ENCODE measurements at places on chromosomes 16 and 17.

DNA sequence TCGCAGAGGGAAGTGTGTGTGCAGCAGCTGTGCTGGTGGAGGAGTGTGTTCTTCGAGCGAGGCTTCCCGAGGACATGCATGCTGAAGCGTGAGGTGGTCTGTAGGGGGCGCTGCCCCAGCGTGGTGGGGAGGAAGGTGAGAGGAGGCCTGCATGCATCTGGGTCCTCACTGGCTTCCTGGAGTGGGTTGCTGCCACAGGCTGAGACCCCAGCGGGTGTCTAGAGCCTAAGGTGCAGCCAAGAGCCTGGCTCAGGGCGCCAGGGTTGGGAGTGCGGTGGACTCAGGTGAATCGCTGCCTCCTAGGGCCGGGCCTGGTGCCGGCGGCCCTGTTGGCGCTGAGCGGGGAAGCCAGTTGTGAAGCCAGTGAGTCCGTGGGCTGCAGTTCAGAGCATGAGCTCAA lies 7.5 kb upstream of the HSD3B7 start:
- no peak for DNase-seq

DNA sequence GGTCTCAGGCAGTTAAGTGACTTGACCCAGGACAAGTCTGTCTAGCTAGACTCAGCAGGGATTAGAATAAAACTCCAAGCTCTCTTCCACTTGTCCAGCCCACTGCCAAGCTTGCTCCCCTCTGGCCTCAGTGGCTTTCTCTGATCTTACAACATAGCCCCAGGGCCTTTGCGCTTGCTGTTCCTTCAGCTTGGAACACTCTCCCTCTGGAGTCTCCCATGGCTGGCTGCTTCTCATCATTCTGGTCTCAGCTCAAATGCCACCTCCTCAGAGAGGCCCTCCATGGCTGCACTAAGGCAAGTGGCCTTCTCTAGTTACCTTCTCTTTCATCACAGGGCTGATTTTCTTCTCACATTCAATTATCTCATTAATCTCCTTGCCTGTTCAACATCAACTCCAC lies 1.1 kb downstream of the TVP23A start:
- no peak for DNase-seq

GRCh38 chr17:2647957-2648356 lies 54.5 kb downstream of the PAFAH1B1 start:
- no peak for DNase-seq

DNA sequence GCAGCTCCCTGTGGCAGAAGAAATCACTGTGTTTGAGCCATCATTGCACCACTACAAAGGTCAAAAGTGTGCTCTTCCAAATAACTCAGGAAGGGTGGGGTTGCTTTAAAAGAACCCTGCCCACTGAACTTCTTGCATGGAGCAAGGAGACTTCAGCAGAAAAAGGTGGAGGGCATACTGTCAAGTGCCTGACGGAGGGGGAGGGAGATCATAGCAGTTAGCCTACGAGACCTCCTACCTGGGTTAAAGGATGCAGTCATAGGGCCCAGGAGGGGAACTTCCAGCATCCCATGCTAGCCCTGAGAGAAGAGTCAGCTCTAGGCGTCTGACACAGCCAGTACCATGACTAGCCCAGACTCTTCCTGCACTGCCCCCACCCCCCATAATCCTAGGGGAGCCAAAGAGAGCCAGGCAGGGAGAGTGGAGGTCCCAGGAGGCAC lies 45.3 kb upstream of the MSI2 start:
- DNase-seq, result no peak

DNA sequence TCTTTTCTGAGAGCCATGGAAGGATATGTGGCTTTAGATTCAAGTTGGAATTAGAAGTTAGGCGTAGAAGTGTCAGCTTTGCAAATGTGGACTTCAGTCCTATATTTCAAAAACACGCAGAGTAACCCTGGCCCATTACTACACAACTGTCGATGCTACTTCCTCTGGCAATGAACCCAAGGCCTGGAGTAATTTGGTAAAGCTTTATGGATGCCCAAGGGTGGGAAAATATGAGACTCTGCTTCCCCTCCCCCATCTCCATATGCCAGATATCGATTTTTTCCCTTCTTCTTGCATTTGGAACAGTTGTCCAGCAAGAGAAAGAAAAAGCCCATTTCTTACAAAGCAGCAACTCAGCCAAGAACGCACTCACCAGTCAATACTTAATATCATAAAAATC lies 2.9 kb upstream of the MAP1LC3B start:
- no peak for DNase-seq

GRCh38 chr17:19331134-19331533 lies 31.4 kb downstream of the B9D1 start:
- DNase-seq, result no peak

DNA sequence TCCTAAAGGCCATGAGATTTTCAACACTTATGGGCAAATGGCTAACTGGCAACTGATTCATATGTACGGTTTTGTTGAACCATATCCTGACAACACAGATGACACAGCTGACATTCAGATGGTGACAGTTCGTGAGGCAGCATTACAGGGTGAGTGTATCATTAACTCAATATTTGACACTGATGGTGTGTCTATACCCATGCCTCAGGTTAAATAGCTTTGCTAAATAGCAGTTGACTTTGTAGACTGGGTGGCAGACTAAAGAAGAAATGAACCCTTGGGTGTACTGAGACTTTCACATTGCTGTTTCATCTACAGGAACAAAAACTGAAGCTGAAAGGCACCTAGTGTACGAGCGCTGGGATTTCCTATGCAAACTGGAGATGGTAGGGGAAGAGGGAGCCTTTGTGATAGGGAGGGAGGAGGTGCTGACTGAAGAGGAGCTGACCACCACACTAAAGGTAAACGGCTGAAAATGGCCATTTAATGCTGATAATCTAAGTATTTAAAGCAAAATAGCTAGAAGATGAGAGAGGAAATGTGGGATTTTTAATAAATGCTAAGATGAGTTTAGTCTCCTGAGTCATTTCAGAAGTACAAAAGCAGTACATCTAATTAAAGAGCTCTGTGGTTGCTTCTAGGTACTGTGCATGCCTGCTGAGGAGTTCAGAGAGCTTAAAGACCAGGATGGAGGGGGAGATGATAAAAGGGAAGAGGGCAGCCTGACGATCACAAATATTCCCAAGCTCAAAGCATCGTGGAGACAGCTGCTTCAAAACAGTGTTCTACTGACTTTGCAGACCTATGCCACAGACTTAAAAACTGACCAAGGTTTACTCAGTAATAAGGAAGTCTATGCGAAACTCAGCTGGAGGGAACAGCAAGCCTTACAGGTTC lies 3.0 kb downstream of the SETD6 start:
- no peak for DNase-seq

- DNase-seq, result no peak
Observed at GRCh38 chr17:82865774-82866395, 26.1 kb upstream of the ZNF750 start.

DNA sequence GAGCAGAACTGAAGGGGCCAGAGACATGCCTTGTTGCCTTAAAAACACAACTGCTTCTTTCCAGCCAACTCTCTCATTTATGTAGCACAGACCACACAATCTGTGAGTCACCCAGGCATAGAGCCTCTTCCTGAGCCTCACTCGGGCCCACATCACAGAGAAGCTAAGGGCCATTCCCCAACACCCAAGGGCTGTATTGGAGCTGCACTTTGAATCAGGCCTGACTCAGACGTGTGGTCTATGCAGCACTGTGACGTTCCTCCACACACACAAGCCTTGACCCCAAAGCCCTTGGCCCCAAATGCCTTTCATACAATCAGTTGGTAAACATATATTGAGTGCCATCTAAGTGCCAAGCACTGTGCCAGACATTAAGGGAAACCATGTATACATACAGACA lies 308.9 kb upstream of the DYNLRB2 start:
- DNase-seq, result no peak

DNA sequence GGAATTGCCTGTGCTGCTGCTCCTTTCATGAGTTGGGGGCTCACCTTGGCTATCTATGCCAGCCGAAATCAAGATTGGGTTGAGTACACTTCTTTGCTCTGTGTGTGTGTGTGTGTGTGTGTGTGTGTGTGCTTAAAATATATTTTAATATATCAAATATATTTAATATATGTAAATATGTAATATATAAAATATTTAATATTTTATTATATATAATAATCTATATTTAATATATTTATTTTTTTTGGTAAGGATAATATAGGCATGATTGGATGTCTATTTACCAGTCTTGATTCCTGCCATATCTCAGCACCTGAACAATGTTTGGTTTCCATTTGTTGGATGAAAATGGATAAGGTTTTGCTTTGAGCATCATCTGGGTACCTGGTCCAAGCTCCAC lies 399.3 kb downstream of the CA10 start:
- no peak for DNase-seq

GRCh38 chr17:50893183-50893993 lies 27.2 kb upstream of the TOB1 start:
- no peak for DNase-seq

DNA sequence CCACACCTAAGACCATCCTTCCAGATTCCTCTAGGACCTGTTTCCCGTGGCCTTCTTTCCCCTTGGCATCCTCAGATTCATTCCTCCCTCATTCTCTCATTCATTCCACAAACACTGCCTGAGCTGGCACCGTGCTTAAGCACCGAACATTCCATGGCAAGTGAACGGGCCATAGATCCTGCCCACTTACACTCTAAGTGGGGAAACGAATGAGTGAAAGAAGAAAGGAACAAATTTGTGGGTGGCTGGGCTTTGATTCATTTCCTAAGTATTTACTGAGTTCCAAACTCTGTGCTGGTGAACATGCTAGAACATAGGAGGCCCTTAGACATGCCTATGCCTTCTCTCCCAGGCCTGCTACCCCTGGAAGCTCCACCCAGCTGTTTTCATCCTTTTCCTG lies 30.0 kb downstream of the SRCIN1 start:
- DNase-seq, result no peak

DNA sequence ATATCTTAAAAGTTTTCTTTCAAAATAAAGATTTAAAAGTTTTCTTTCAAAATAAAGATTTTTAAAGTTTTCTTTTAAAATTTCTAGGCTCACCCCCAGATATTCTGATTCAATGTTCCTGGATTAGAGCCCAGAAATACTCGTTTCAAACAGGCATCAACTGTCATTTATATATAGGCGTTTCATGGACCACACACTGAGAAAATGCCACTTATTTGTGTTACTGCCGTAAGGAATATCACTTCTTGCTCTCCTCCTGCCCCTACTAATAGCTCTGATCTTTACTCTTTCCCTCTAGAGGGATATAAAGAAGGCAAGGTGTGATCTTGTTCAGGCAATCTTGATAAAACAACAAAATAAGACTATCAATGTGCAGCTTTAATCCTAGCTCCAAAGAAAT lies 1324.1 kb downstream of the CDH8 start:
- no peak for DNase-seq

Data from CD4-positive, alpha-beta T cell treated with Interleukin-2 at 100 ng/mL for 4 hours (primary cell).